ENCODE measurements at places on chromosomes 4 and X.
A peak's percentile ranks its signal among the peaks of the same experiment; 100 is the strongest.

GRCh38 chrX:139758809-139759208, 50.8 kb upstream of the MCF2 start:
- DNase-seq, result no peak

GRCh38 chr4:173446416-173446815, 47.5 kb upstream of the SCRG1 start:
- no peak for DNase-seq

DNA sequence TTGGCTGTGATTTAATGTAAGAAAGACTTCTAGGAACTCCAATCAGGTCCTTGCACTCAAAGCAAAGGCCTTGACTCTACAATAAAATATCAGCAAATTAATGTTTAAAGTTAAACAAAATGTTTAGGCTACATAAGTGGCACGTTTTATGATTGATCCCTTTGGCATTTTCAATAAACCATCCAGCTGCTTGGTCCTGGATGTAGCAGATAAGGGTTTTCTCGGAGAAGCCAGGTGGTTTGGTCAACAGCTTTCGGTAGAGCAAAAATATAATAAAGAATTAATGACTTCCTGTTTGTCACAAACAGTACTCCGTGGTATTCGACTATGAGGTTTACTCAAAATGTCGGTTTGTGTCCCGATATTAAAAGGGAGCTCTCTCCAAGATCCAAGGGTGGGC, 95.8 kb downstream of the GEMIN8 start:
- no peak for DNase-seq

- no peak for DNase-seq
Observed at GRCh38 chr4:111066447-111066846, 443.6 kb upstream of the PITX2 start.

DNA sequence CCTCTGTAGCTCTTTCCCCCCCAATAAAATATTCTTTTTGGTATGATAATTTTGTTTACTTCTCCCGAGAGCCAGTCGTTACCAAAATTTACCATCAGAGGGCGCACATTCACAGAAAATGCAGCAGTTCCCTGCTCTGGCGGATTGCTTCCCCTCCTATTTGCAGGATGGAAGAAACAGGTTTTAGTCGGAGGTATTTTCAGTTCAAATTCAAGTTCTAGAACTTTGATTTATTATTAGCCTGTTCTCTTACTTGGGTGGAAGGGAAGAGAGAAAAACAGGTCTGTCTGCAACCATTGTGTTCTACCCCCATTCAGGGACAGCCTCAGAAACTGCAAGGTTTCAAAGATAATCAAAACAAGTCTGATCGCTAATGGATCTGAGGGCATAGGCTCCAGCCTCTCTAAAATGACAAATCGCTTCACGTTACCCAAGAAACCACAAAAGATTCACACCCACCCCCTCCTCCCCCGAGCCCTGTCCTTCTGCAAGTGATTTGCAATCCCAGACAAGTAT, 263.8 kb upstream of the RPS6KA3 start:
- peak; percentile 59 for DNase-seq

DNA sequence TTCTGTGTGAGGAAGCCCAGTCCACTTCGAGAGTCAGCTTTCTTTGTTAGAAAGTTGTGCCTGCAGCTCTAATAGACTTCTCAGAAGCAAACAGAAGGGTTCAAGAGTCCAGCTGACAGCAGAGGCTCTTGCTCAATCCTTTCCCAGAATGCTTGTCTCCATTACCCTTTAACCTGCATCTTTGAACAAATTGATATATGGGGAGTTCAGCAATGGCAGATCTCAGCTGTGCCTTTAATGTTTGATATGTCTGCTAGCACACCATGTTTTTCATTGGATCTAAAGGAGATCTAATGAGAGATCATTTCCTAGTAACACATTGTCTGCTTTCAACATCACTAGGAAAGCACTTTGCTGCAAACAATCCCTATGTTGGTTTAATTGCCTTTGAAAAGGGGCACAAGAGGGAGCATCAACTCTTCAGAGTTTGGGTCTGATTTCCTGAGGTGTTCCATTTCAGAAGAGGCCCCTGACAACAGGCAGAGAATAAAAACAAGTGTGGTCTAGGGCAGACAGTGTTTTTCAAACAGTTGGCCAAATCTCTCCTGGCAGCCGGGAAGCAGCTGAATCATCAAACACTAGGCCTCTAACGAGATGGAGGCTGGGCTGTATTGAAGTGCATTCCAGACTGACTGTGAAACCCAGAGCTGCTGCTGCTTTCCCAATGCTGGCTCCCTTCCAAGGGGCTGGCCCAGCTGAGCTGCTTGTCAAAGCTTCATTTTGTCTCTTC, 55.5 kb downstream of the LUZP4 start:
- no peak for DNase-seq

DNA sequence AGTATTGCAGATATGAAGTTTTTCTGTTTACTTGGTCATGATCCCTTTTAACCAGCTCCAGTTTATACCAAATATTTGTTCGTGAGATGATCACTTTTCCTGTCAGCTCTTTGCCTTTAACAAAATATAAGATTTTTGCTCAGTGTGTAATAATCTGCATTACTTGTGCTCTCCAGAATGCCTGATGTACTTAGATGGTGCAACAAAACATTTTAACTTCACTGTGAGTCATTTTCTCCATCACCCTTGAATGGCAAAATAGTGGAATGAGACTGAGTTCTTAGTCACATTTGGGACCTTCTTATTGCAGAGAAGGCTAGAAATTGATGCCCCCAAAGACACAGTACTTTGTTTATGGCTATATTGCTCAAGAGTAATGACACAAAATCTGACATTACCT, 252.0 kb downstream of the FRMPD4 start:
- no peak for DNase-seq

- DNase-seq, result no peak
Observed at GRCh38 chrX:55030271-55031205, at the start of gene ALAS2. Gene ALAS2 (minus strand): TSS chrX:55030977. CDS start chrX:55026000, 4,977 bp downstream.

DNA sequence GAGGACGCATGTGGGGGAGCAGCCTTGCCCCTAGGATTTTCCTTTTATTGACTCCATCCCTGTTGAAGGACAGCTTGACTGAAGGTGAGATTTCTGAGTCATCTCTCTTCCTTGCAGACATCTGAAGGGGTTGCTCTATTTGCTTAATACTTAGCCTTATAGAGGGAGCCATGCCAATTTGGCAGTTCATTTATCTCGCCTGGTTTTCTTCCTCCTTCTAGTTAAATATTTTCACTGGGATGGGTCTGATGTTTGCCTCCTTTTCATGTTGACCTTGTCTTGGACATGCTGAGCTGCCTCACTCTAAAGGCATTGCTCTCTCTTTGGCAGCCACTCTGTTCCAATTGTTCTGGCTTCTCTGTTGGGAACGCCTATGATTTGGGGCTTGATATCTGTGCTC, 151.0 kb upstream of the PSAPL1 start:
- DNase-seq, result no peak

DNA sequence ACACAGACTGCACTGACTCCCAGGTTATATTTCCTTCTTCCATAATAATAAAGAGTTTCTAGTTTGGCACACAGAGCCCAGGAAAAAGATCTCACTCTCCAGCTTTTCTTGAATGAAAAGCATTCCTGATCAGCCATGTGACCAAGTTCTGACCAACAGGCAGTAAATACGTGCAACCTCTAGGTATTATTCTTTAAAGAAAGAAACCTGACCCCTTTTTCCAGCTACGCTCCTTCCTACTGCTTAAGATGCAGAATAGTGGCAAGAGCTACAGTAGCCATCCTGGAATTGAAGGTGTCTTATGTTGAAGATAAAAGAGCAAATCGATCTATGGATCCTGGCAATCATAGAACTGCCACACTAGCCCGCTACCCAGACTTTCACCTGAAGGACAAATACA, 76.7 kb downstream of the LRBA start:
- no peak for DNase-seq

GRCh38 chr4:95362906-95363558, 185.7 kb downstream of the UNC5C start:
- no peak for DNase-seq

- no peak for DNase-seq
Observed at GRCh38 chr4:159041054-159042034, 61.5 kb upstream of the RAPGEF2 start.

DNA sequence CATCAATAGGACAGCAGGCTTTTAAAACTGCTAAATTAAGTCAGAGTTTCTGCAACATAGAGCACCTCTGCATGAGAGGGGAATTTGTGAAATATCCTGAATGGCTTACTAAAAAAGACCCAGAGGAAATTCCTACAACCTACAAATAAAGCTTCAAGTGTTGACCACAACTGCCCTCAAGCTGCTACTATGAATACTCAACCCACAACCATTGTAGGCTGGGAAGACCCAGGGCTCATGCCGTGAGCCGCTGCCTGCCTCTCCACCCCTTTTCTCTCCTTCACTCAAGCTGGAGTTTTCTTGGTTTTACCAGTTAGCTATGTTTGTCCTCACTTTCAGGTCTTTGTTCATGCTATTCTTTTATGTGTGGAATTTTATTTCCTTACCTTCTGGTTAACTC, 151.6 kb downstream of the EMCN start:
- DNase-seq, result no peak

DNA sequence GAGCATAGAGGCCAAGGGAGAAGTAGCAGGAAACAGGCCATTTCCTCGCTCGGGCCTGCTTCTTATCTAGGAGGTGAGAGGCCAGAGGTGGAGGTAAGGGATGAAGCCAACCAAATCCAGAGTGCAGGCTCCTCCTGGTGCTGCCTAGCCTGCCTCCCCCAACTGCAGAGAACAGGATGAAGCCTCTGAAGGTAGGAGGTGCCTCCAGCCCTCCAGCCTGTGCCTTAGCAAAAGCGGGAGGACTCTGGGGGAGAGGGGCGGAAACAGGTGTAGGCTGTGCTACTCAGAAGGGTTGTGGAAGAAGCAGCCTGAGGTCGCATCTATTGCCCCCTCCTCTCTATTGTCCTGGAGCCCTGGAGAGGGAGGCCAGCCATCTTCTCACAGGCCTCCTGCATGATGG, 2.9 kb upstream of the MTM1 start:
- no peak for DNase-seq

Data from CD4-positive, alpha-beta T cell treated with Interleukin-2 at 100 ng/mL for 4 hours (primary cell).